ENCODE measurements at places on chromosomes 1 and 21. TPM values are rescaled to one million over a fixed set of nuclear protein-coding genes. Genes with fewer than 3 reads are reported as not detected.

PAQR6 gene
- total RNA-seq = 0.66 TPM

CHRNB2 gene
- under 0.01 TPM for total RNA-seq

FMO4 gene
- 1.2 TPM for total RNA-seq

NBPF4 gene
- total RNA-seq = not detected

DCDC2B gene
- not detected for total RNA-seq

NBPF9 gene
- 20.5 TPM for total RNA-seq

CCDC185 gene
- total RNA-seq = 0.17 TPM

LEFTY2 gene
- not detected for total RNA-seq

FAM177B gene
- total RNA-seq = not detected

KCNE2 gene
- not detected for total RNA-seq

STMN1 gene
- total RNA-seq = 248 TPM

ACADM gene
- 27.6 TPM for total RNA-seq

E2F2 gene
- total RNA-seq = 0.17 TPM

IVL gene
- not detected for total RNA-seq

COL24A1 gene
- 0.87 TPM for total RNA-seq
